Effector CD8-positive, alpha-beta T cell (primary cell): ENCODE measurements at places on chromosomes 2 and 18.
A peak's percentile ranks its signal among the peaks of the same experiment; 100 is the strongest.

DNA sequence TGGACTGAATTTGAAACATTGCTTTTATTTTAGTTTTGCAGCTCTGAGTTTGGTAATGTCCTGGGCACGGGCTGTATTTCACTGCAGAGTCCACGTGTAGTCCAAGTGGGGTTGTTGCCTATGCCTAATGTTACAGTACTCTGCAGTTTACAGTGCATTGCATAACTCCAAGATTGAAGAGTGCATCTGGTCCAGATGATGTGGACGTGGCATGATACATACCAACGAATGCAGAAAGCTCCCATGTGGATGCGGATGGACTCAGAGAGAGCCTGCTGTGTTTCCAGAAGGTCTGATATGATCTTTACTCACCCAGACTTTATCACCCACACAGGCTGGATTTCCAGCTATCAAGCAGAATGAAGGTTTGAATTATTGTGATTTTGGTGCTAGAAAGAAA is 44.4 kb upstream of the CCDC68 start:
- no peak for DNase-seq

DNA sequence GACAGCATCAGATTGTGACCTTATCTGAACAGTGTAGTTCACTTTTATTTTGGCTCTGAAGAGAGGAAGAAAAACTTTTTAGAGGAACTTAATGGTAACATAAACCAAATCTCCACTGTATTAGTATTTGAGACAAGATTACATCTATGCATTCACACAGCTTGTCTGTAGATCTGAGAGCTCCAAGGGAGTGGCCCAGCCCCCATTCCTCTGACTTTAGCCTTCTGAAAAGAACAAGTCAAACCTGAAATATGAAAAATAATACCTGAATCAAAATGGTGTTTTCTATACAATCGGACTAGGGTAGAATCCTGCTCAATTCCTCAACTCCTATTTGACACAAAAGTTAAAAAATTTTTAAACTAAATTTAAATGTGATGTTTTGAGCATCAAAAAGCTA is 23.1 kb downstream of the STARD7 start:
- no peak for DNase-seq

- peak; percentile 20 for DNase-seq
Observed at GRCh38 chr2:45935791-45936622, 284.5 kb downstream of the PRKCE start.

DNA sequence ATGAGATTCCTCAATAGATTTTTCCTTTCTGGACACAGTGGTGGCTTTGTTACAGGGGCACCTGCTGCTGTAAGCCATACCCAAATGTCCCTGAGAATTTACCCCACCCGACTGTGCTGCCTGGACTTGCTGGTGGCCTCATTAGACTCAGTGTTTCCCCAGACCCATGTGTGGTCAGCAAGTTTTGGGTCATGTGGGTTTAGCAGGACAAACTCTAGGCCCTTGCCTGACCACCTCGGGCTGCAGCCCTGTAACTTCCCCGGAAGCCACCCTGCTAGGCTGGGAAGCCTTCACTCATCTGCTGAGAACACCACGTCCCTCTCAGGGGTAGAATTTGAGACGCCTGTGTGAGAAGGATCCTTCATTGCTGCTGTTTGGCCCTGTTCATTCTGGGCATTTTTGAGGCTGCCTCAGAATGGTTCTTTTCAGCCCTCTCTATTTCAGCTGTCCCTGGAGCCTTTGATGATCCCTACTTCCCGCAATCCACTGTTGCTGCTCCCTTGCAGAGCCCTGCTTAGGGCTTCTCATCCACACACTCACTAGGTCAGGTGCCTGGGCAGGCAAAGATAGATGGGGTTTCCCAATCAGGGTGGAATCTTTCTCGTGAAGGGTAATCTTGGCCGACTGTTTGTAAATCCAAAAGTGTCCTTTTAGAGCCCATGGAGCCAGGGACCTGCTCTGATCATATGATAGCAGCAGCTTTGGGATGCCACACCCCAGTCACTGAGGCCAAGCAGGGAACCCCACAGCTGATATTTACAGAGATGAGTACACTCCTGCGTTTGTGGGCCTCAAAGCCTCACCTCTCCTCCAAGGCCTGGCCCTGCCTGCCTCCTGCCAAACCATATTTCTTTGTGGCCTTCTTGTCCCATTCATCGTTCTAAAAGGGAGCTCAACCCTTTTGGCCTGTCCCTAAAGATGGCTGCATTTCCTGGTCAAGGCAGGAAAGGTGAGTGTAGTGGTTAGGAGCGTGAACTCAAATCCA is 6.7 kb downstream of the EHD3 start:
- DNase-seq = no peak

GRCh38 chr2:201234663-201235135 is 25.6 kb upstream of the CASP8 start:
- no peak for DNase-seq

DNA sequence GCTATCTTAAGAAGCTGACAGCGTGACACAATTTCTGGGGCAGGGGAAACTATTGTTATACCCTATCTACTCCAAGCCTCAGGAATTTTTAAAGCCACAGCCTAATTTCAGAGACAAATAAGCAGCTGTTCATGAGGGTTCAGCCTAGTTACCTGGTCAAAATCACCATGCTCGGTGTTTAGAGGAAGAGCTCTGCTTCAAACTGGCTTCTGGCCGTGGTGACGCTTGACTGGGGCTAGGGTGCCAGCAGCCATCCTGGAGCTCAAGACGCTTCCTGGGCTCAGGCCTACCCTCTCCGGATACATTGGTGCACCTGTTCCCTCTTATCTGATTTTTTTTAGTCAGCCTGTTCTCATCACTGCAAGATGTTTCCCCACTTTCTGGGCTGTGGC is 41.7 kb downstream of the FRZB start:
- DNase-seq = no peak

DNA sequence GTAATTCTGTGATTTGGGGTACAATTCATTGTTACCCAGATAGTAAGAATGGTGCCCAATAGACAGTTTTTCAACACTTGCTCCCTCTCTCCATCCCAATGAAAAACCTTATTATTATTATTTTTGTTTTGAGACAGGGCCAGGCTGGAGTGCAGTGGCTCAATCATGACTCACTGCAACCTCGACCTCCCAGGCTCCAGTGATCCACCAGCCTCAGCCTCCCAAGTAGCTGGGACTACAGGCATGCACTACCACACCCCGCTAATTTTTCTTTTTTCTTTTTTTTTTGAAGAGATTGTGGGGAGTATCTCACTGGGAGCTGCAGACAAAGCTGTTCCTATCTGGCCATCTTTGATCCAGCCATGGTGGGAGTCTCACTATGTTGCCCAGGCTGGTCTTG is 7.2 kb downstream of the TGFA start:
- DNase-seq = no peak

GRCh38 chr2:176516051-176516602 is 246.9 kb downstream of the MTX2 start:
- no peak for DNase-seq

GRCh38 chr2:223319601-223320000 is 267.6 kb downstream of the KCNE4 start:
- no peak for DNase-seq

DNA sequence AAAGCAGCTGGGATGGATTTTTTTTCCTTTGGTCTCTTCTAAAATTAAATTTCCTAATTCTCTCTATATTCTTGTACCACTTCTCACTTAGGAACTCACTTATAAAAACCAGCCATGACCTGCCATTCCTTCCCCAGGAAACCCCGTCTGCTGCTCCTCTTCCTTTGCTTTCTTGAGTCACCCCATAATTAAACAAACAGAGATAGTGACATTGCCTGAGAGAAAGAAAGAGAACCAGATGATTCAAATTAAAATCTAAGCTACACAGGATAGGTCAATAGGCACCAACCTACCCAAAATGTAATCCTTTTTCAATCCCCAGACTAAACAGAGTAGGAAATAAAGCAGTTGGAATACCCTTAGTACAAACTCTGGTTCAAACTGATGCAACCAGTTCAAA is 9.7 kb downstream of the STK39 start:
- no peak for DNase-seq

GRCh38 chr2:176370467-176371171 is 101.4 kb downstream of the MTX2 start:
- DNase-seq = no peak

DNA sequence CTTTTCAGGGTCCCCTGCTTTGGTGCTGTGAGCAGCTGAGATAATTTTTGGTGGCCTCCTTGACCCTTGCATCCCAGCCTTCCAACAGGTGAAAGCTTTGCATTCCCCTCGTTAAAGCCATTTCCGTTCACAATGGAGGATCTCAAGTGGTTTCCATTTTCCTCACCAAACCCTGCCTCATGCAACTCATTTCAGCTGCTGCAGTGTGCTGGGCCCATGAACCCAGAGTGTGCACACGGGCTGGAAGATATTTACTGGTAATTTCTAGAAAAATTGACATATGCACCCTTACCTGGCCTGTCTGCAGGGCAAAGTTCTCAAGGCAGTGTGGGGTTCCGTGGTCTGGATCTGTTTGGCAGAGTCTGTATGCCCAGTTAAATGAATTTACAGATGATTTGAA is 246.8 kb upstream of the HS6ST1 start:
- no peak for DNase-seq

GRCh38 chr2:131105156-131105949 is at the start of gene PLEKHB2:
PLEKHB2 (plus strand) TSS chr2:131105336; CDS start chr2:131120942, 15,606 bp downstream.
- peak; percentile 89 for DNase-seq
